IMR-90 (cell line): ENCODE measurements at places on chromosomes 5 and 9. TPM values are rescaled to one million over a fixed set of nuclear protein-coding genes. Genes with fewer than 3 reads are reported as not detected.

LTC4S gene
- not detected in 2 replicates for total RNA-seq

DNA sequence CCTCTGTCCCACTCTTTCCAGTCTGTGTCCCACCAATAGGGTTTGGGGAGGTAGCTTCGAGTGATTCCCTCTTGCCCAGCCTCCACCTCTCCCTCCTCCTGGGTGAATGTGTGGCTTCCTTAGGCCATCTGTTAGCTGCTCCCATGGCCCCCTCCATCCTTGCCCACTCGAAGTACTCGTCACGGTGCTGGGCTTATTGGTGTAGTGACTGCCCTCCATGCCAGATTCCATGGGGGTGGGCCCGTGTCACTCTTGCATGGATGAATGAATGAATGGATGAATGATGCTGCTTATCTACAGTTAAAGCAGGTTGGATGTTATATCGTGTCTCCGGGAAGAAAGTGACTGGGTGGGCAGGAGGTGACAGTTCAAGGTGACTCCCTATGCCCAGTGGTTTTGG is 19.1 kb downstream of the HMCN2 start:
- no peak for DNase-seq

FLT4 gene
- total RNA-seq = under 0.01 and 0.28 TPM in 2 replicates

DNA sequence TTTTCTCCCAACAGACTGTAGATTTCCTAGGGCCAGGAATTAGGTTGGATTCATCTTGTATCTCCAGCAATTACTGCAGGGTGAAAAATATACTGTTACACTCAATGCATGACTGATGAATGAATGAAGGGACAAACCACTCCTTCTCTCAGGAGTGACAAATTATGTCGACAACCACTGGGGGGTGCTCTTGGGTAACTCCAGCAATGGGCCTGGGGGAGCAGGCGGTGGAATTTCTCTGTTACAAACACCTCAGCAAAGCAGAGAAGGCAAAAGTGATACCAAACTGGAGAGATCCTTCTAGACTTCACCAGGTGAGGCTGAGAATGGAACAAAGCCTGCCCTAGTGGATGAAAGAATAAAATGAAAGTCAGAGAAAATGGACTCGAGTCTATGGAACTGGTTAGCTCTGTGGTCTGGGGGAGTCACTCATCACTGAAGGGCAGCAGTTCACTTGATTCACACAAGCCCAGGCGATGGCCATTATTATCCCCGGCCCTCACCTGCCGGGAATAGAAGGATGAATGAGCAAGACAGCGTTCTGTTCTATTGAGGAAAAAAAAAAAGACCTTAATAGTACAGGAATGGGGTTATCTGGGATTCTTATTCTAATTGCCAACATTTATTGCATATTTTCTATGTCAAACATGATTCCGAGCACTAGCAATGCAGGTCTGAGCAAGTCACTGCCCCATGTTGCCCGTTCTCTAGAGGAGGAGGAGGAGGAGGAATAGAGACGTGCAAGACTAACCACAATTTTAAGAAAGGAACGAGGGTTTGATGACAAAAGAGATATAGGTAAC is 341.1 kb downstream of the ASTN2 start:
- DNase-seq = no peak

DNA sequence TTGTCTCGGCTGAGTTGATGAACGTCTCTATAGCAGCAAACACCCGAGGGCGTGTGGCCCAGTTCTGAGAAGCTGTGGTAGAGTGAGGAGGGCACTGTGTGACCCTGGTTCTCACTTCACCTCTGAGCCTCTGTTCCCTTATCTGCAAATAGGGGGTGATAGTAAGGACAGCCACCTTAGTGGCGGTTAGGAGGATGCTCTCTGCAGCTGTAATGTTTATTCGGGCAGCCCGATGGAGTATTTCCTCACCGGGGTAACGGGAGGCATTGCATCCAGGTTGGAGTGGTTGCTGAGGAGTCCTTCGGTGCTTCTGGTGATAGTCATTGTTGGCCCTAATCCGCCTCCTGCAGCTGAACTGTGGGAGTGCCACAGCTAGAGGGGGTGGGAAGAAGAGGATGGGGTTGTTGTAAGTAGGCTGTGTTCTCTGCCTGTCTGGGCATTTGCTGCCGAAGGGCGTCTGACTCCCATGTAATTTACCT is 13.9 kb downstream of the PRRC2B start:
- no peak for DNase-seq

ARHGEF37 gene
- total RNA-seq = 0.28 and 0.54 TPM in 2 replicates

MYMK gene
- not detected in 2 replicates for total RNA-seq

DNA sequence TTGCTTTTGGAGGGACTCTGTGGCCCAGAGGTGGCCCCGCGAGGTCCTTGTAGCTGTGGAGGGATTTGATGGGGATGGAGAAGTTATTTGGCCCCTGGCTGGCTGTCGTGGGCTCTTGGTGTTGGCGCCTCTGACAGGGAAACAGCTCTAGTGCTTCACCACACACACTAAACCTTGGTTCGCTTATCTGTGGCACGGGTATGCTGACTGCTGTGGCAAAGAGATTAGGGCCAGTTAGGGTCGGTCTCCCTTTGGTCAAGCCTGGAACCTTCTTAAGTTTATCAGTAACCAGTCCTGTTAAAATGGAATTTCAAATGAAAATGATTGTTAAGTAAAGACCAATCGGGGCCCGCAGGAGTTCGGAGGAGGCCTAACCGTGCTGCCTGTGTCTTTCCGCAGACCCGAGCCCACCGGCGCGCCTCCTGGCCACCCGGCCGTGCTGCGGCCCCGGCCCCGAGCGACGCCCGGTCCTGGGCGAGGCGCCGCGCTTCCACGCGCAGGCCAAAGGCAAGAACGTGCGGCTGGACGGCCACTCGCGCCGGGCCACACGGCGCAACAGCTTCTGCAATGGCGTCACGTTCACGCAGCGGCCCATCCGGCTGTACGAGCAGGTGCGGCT is 28.4 kb downstream of the NEURL1B start:
- DNase-seq = no peak

ORM2 gene
- total RNA-seq = not detected in 2 replicates

GRCh38 chr5:88889189-88890069 is 6.4 kb upstream of the MEF2C start:
- peak; percentile 13 for DNase-seq

GRCh38 chr9:127586537-127586936 is 25.5 kb upstream of the STXBP1 start:
- peak; percentile 76 for DNase-seq

DNA sequence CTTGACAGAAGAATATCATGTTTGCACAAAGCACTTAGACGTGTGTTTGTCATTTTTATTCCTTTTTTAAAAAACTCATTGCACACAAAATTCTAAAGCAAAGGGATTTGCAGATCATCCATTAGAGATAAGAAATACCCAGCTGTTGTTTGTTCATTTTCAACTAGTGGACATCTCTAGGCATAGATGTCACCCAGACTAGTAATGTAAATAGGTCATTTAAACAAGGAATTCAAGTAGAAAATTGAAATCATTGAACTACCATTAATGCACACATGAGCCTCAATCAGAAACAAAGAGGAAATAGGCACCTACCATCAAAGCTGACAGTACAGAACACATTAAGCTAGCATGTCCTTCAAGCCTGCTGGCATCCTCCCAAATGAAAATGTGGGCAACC is 107.3 kb downstream of the OR2K2 start:
- no peak for DNase-seq

TMEM245 gene
- 51.7 and 57.9 TPM in 2 replicates for total RNA-seq

GRCh38 chr9:27151693-27152404 is 42.8 kb downstream of the TEK start:
- DNase-seq = peak; percentile 53

CEP72 gene
- 2.8 and 2.9 TPM in 2 replicates for total RNA-seq

DNA sequence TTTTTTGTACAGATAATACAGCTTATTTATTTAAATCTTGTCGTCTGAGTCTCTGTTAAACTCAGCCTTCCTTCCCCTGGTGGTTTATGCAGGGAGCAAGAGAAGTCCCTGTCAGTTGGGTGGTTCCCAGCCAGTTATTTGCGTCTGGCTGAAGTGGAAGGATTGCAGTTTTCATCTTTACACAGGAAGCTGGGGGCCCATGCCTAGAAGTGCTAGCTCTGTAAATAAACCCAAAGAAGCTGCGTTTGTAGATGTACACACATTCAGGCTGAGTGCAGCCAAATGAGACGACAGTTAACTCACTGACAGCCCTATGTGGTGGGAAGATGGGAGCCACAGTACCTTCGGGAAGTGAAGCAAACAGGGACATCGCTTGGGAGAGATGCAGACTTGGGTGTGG is 122.1 kb downstream of the SAXO1 start:
- peak; percentile 53 for DNase-seq

ANKRD31 gene
- total RNA-seq = under 0.01 TPM in 2 replicates

SEMA6A gene
- 0.28 and 0.36 TPM in 2 replicates for total RNA-seq

PRELID2 gene
- total RNA-seq = 8.6 and 13.9 TPM in 2 replicates

GRCh38 chr5:55936100-55936693 is 58.6 kb downstream of the IL6ST start:
- DNase-seq = peak; percentile 92

DNA sequence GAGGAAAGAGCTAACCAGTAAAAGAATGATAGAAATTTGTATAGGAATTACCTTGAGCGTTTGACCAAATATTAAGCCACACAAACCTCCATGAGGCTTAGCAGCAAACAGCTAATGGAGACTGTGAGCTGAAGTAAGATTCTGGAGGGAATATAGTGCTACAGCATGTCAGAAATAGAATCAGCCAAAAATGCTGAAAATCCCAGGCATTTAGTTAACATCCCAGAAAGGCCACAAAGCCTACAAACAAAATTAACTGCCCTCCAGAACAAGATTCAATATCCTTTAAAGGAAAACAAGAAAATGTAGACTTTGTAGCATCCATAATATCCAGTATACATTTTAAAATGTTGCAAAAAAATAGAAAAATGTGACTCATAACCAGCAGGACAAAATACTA is 257.8 kb upstream of the TUSC1 start:
- DNase-seq = no peak

DNA sequence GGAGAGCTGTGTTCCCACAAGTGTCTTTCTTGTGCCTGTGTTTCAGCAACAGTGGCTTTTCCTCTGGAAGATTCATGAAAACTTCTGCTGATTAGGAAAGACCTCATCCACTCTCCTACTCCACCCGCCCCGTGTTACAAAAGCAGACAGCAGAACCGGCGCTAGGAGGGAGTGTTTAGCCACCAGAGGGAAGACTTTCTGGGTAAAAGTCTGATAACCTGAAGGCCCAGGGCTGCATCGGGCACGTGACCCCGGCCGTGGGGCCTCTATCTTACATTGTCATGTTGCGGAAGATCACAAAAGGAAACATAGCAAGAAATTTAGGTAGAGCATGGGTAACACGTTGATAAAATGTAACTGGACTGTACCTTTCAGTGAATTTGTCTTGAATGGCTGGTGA is 32.0 kb upstream of the DMRT2 start:
- DNase-seq = no peak

RAPGEF1 gene
- 13.1 and 13.3 TPM in 2 replicates for total RNA-seq

DNA sequence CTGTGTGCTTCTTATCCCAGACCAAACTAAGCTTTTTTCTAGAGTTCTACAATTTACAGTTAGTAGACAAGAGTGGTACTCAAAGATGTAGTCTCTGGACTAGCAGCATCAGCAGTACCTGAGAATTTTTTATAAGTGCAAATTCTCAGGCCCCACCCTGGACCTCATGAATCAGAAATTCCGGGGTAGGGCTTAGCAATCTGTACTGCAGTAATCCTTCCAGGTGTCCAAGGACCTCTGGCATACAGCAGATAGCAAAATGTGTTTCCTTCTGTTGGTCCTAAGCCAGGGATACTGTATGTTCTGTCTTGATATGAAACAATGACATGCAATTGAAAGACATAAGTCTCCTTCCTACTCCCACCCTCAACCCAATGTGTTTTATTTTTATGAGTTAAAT is 194.3 kb downstream of the MSX2 start:
- DNase-seq = no peak

ARHGEF28 gene
- 13.9 and 16.0 TPM in 2 replicates for total RNA-seq

- no peak for DNase-seq
Observed at GRCh38 chr5:37665889-37666288, 174.0 kb downstream of the GDNF start.

GRCh38 chr5:154311362-154311761 is 120.8 kb downstream of the GALNT10 start:
- no peak for DNase-seq

PCDHGC5 gene
- total RNA-seq = 2.5 and 2.9 TPM in 2 replicates

DNA sequence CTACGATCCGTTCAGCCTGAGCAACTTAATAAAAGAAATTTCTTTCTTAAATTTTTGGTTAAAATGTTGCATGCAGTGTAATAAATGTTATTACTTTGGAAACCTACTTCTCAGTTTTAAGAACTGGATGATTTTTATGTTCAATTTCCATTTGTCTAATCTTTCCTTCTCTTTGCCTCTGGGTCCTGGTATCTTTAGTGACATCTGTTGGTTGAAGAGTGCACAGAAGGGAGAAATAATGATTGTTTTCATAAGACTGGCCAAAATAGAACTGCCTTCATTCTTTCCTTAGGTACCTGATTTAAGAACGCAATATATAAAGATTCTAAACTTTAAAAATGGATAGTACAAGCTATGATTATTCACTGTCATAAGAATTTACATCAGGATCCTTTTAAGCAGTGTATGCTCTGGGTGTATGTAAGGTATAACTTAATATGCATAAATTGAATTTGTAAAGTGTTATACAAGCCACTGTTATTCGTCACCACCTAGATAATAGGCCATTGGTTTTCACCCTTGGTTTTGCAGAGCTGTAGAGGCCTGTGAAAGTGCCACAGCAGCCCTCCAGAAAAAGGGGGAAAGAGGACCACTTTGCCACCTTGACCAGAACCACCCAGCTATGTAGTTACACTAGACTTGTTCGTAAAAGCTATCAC is 82.8 kb upstream of the TLX3 start:
- peak; percentile 7 for DNase-seq

QRFP gene
- total RNA-seq = not detected in 2 replicates

DNA sequence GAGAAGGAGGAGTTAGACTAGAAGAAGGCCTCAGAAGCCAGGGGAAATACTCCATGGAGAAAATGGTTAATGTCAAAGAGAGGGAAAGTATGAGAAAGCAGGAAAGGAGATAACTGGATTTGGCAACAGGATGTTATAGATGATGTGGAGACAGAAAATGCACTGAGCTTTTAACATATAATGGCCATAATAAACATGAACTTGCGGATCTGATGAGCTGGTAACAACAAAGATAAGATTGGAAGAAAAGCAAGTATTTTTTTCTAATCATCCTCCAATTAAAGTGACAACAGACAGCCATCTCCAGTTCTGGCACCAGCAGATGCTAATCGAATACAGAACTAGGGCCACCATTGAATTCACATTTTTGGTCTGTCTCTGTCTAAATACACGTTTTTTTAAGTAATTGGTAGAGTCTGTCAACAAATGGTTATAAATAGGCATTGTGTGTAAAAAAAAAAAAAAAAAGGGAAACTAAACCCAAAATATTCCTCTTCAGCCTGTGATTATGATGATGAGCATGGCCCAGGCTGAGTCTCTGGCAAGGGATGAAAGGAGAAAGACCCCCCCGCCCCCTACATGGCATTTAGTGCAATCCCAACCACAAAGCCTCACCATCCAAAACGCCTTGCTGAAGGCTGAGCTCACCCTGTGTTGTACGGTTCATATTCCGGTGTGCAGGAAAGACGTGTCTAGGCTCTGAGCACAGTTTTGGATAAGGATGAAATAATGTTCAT is 149.5 kb upstream of the LHFPL2 start:
- DNase-seq = no peak

TOR4A gene
- total RNA-seq = 9.7 and 11.4 TPM in 2 replicates
